Heart left ventricle (tissue), 16 donors: ENCODE measurements at places on chromosomes 11 and 22. TPM values are rescaled to one million over a fixed set of nuclear protein-coding genes. Genes with fewer than 3 reads are reported as not detected.

SYT9 gene
- 0.09 TPM for total RNA-seq

OR8U1 gene
- total RNA-seq, result not detected

GLYATL1 gene
- total RNA-seq, result not detected

LRRC56 gene
- 0.35 TPM for total RNA-seq

CHADL gene
- 6.6 TPM for total RNA-seq

GGTLC2 gene
- not detected for total RNA-seq

RTN4RL2 gene
- total RNA-seq, result 0.67 TPM

OMP gene
- not detected for total RNA-seq

MPPED2 gene
- total RNA-seq, result 4.6 TPM

ADAMTS15 gene
- total RNA-seq, result 24.0 TPM

GAL3ST1 gene
- not detected for total RNA-seq

GTF2H1 gene
- 37.2 TPM for total RNA-seq

RAB38 gene
- 0.25 TPM for total RNA-seq

DDI1 gene
- not detected for total RNA-seq

CHEK1 gene
- total RNA-seq, result 6.2 TPM

SHANK3 gene
- 13.4 TPM for total RNA-seq

ZNF214 gene
- total RNA-seq, result 1.5 TPM

NPAT gene
- 10.3 TPM for total RNA-seq

CASP5 gene
- total RNA-seq, result not detected

GLYAT gene
- total RNA-seq, result not detected
